HTR-8/SVneo (cell line): ENCODE measurements at places on chromosomes 7 and 10.

DNA sequence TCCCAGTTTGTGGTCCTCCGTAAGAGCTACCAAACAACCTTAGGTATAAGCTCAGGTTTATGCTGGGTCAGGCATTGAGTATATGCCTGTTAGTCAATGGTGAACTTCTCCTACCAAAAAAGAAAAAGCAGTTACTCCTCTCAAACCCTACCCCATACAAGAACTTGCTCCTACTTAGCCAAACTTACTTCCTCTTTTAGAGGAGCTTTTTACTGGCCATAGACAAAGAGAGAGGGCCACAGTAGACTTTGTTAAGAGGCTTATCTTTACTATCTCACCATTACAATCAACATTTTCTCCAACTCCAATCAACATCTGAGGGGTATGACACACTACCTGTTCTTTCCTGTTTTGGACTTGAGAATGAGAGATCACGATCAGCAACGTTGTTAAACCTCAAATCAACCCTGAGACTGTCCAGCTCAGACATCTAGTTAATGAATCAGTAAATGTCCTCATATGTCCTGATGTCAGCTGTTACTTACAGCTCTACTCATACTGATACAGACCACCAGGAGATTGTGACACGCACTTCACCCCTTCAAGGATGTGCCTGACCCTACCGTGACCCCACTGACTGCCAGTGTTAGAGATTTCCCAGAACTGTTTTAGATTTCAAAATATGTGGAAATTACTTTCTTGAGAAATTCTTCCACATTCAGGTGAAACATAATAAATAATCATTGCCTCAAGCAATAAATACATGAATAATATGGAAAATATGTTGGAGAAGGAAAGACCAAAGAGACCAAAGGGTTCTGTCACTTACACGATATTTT, 18.4 kb upstream of the CCDC71L start:
- DNase-seq = peak; percentile 59

- DNase-seq = no peak
Measured at GRCh38 chr10:6328699-6329423, 126.1 kb downstream of the PFKFB3 start.

GRCh38 chr7:8035647-8036518, 67.3 kb downstream of the GLCCI1 start:
- peak; percentile 8 for DNase-seq

DNA sequence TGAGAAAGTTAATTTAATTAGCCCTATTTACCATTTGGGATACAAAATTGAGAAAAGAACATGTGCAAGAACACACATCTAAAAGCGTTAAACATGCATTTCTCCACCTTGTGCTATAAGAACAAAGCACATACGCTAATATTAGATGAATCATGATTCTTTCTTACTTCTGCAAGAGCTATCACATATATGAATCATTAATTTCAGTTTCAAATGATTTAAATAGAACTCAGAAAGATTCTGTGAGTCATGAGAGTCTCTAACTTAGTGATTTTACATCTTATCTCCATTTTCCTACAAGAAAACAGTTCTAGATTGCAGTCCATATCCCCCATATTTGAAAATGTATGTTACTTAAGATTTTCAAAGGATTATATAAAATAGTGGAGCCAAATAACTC, 173.9 kb downstream of the RNLS start:
- no peak for DNase-seq

DNA sequence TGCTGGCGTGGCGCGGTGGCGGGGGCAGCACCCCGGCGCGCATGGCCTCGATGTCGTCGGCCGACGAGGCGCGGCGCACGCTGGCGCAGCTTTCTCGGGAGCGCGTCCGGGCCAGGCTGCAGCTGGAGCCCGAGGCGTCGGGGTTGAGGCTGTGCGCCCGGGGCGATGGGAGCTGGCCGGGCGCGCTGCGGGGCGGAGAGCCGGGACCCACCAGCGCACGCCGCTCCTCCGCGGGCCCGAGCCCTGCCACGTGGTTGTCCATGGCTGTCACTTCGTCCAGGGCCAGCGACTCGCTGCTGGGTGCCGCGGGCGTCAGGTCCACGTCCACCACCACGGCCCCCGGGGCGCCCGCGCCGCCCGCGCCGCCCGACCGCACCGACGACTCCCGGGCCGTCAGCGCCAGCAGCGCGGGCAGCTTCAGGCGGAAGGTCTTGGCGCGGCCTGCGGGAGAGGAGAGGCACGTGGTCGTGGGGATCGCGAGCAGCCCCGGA, 20.0 kb downstream of the KCNH2 start:
- DNase-seq = no peak

DNA sequence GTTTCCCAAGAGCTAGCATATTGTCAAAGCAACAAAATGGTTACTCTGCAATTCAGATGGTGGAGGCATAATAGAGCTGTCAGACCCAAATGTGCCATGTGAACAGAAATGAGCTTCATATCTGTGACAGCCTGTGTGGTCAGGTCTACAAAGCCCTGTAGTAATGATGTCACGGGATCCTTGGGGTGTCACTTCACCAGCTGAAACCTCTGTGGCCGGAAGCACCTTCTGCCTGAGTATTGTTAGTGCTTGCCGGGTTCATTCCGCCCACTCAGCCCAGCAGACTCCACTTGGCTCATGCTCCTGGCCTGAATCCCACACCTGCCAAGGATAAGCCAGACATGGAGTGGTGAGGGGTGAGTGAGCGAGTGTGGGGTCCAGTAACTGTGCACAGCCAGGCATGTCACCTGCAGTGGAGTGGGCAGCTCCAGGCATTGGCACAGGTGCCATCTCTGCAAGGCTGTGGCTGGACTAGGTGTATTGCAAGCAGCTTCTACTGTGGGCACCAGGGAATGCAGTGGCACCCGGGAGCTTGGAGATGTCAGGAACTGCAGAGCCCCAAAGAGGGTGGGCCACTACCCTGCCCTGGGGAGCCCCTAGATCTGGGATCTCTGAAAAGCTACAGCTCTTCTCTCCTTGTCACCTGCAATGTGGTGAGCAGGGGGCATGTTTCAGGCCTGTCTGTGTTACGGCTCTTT, 341.9 kb upstream of the CHRM2 start:
- DNase-seq = no peak

DNA sequence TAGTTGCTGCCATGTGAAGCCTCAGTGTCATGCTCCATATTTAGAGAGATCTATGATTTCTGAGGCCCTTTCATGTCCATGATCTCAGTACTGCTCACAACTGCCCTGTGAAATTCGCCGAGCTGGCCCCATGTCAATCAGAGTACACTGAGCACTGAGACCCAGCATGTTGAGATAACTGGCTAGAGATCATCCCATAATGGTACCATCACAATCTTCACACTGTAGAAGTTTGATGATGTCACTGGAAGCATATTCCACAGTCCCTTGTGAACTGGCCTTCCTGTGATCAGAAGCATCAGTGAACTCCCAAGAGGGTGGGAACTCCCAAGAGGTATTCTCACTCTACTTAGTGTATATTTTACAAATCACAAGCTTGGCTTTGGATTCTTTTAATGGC, 116.0 kb downstream of the EGFR start:
- DNase-seq = no peak

GRCh38 chr10:93178226-93178625, 104.5 kb downstream of the CYP26A1 start:
- DNase-seq = no peak

DNA sequence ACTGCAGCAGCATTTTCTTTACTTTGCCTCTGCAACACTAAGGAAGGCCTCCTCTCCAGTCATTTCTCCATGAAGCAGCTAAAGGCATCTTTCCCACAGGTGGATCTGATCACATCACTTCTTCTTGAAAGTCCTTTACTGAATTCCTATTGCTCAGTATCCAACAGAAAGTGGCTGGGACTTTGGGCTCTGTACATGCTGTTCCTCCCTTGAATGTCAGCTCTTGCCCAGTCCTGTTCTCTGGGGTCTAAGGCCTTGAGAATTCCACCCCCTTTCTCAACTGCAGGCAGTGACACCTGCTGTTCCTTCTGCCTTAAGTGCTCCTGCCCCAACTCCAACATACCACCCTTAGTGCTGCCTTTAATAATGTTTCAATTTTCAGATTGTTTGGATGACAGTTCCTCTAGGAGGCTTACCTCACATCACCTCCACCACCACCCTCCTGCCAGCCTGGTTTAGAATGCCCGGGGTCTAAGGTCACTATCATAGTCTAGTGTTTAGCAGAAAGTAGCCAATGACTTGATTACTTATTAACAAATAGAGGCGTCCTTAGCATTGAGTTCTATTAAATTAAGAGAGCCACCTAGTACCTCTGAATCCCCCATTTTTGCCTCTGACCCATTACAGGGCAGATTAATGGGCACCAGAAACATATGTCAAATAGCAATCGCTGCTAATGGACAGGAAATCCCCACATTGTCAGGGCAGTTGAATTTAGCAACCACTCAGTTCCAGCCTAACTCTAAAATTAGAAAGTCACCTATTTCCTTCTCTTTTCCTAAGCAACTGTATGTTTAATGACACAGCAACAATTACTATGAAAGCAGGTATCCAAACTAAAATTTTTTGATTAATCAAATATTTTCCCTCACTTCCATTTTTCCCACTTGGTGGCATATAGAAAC, 11.4 kb downstream of the INHBA start:
- no peak for DNase-seq

GRCh38 chr10:34815185-34816084, at the start of gene PARD3:
PARD3 (minus strand) TSS chr10:34815296; CDS start chr10:34814995, 301 bp downstream.
- peak; percentile 91 for DNase-seq

- DNase-seq = peak; percentile 59
Measured at GRCh38 chr7:17405786-17406185, 107.3 kb downstream of the AHR start.

DNA sequence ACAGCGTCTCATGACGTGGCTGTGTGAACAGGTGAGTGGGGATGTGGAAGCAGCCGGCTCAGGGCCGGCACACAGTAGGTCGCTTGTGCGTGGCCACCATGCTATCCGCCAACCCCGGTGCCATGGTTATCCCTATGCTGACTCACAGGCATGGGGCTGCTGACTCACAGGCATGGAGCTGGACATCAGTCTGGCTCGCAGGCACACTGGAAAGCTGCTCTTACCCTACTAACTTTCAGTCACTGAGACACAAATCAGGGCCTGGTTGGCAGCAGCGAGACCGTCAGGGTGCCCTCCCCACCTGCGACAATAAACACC, 341.9 kb downstream of the PTPRN2 start:
- no peak for DNase-seq

DNA sequence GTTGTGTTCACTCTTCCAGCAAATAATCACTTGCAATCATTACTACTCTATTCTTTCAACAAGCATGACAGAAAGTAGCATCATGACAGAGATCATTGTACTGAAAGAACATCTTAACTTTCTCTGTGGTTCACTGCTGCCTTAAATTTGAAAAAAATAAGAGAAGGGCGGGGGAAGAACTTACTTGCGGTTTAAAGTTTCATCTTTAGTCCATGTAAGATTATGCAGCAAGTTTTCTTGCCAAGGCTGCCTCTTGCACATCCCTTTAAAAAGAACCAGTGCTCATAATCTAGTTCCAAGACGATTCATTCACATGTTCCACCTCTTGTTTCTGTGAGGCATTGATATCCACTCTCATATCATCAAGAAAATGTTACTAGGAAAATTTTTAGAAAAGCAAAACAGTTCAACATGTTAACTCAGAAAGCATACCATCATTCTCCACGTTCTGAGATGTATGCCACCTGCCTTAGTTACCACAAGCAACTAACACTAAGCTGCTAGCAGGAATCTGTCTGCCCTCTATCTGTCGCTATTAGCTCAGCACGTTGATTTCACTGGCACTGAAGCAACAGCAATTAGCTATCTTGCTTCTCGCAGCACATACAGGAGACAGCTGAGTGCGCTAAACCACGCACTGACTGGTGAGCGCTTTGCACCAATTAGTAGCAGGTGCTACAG, at the start of gene PCDH15:
Gene PCDH15 (minus strand): TSS at position 491 of the 681 bp plus-strand sequence. CDS start 136,969 bp downstream, outside the sequence.
- DNase-seq = peak; percentile 6

DNA sequence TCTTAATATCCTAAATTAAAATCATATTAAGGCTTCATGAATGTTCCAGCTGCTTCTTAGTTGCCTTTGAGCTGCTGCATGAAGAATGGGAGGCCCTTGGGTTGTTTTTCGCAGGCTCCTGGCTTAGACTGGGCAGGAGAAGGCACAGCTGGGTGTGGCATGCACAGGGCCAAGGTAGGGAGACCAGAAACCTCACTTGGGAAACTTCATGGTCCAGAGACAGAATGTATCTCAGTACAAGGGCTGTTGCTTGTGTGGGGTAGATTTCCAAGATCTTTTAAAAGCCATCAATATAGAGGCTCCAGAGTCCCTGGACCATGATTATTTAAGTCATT, 49.9 kb downstream of the BUB3 start:
- no peak for DNase-seq

DNA sequence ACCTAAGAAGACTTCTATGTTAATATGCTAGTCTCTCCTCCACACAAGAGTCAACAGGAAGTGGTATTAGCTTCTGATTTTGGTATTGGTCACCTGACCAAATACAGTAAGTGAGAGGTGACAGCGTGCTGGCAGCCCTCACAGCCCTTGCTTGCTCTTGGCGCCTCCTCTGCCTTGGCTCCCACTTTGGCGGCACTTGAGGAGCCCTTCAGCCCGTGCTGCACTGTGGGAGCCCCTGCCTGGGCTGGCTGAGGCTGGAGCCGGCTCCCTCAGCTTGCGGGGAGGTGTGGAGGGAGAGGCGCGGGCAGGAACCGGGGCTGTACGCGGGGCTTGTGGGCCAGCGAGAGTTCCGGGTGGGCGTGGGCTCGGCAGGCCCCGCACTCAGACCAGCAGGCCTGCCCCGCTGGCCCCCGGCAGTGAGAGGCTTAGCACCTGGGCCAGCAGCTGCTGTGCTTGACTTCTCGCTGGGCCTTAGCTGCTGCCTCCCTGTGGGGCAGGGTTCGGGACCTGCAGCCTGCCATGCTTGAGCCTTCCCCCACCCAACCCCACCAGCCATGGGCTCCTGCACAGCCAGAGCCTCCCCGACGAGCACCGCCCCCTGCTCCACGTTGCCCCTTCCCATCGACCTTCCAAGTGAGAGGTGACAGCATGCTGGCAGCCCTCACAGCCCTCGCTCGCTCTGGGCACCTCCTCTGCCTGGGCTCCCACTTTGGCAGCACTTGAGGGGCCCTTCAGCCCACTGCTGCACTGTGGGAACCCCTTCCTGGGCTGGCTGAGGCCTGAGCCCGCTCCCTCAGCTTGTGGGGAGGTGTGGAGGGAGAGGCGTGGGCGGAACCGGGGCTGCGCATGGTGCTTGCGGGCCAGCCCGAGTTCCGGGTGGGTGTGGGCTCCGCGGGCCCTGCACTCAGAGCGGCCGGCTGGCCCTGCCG, 4.2 kb upstream of the ACSL5 start:
- no peak for DNase-seq

- no peak for DNase-seq
Measured at GRCh38 chr10:76257816-76258215, 826.4 kb downstream of the LRMDA start.

DNA sequence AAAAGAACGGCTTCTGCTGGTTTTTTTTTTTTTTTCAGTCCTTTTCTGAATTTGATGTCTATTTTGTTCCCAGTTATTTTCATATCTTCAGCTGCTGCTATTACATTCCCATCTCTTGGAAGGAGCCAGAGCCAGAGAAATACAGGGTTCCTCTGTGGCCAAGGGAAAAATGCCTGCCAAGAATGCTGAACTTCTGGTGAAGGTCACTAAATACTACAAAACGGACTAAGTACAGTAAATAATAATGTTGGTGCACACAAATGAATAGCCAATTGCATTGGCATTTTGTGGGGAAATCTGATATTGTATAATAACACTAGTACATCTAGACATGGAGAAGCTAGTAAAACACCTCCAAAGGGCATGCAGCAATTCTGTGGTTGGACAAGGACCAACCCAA, 56.3 kb upstream of the ZEB1 start:
- DNase-seq = no peak
